ENCODE measurements at places on chromosomes 1 and 21. TPM values are rescaled to one million over a fixed set of nuclear protein-coding genes. Genes with fewer than 3 reads are reported as not detected.

The RBP7 gene
- total RNA-seq: not detected

The LDLRAD2 gene
- total RNA-seq: not detected

The SMIM1 gene
- not detected for total RNA-seq

The OR10J5 gene
- total RNA-seq: not detected

The LINGO4 gene
- total RNA-seq: not detected

The CYP2J2 gene
- 1.2 TPM for total RNA-seq

The TMCO1 gene
- total RNA-seq: 105 TPM

The PCBP3 gene
- 8.4 TPM for total RNA-seq

The LRRC53 gene
- not detected for total RNA-seq

The CD244 gene
- total RNA-seq: not detected

The PI4KB gene
- total RNA-seq: 26.4 TPM

The RGS1 gene
- 62.4 TPM for total RNA-seq

The TMEM54 gene
- 110 TPM for total RNA-seq

The MFN2 gene
- total RNA-seq: 38.9 TPM

The ASAP3 gene
- 8.4 TPM for total RNA-seq

The FABP3 gene
- total RNA-seq: 6.6 TPM

The DOCK7 gene
- total RNA-seq: 78.5 TPM

The CR1L gene
- total RNA-seq: not detected

The LCE1D gene
- total RNA-seq: not detected

The SLC2A5 gene
- 6.9 TPM for total RNA-seq

The CNR2 gene
- total RNA-seq: not detected

The GSTM3 gene
- 247 TPM for total RNA-seq

The FYB2 gene
- not detected for total RNA-seq

The RXRG gene
- 0.39 TPM for total RNA-seq
